T follicular helper cell (primary cell): ENCODE measurements at places on chromosomes 2 and 18.

DNA sequence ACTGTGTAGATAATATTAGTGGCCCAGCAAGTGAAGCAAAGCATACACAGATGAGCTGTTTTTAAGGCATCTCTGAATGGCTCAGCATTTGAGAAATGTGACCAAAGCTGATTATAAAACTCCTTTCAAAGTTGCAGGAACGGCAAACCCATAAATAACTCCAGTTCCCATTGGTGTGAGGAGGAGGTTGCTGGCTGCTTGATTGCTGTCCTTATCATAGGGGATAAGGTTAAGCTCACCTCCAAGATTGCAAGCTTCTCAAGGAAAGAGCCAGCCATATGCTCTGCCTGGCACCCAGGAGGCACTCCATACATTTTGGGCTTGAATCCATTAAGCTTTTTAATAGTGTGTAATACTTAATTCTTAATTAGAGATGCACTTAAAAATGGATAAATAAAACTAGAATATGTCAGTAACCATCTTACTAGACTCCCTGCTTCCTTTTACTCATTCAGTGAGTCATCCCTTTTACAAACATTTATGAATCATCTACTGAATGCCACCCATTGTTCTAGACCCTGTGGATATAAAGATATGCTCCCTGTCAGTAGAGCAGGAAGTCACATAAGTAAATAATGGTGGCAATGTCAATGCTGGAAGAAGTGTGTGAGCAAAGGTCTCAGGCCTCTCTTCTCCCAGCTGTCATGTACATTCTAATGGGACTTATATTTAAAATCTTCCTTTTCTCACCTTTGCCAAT lies 99.3 kb downstream of the SPATS2L start:
- DNase-seq: no peak

DNA sequence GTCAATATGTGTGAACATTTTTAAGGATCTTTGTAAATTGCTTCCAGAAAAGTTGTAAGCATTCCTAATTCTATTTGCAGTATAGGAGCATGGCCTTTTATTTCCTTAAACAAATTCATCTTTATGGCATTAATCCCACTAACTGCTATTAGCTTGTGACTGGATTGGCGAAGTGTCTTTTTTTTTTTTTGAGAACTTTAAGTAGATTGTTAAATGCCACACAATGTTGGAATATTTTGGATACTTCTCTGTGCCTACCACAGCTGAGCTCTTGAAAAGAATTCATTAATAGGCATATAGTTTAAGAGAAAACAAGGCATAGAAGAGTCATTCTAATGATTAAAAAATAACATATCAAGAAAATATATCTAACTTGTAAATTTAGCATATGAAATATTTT lies 129.7 kb downstream of the LAMA3 start:
- DNase-seq: no peak

GRCh38 chr2:239500574-239501550 lies 100.0 kb upstream of the HDAC4 start:
- no peak for DNase-seq

DNA sequence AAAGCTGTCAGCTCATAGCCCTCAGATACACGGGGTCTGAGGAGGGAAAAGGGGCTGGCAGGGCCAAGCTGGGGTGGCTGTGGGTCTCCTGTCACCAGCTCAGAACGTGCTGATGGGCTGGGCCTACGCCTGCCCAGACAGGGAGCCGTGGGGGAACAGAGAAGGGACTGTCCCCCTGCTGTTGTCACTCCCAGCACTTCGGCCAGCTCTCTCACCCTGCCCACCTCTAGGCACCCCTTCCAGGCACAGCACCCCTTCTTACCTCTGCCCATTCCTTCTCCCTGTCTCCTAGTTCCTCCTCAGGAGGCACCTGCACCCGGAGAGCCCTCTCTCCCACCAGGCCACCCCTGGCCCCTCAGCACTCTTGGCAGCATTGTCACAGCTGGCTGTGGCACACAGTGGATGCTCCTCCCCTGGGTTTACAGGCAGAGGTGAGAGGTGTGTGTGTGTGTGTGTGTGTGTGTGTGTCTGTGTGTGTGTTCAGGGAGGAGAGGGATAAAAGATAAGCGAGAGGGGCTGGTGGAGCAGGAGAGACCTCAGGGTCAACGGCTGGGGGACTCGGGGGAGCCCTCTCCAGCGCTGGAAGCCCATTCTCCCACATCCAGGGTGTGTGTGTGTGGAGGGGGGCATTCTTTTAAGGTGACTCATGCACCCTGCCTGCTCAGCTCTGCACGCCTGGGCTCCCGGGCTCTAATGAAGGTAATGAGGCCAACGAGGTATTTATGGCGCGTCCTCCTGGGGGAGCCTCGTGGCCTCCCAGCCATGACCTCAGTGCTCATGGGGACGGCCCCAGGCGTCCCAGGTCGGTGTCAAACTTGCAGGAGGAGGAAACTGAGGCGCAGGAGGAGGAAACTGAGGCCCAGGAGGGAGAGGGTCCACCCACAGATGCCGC lies 66.1 kb upstream of the SMAD7 start:
- no peak for DNase-seq

- no peak for DNase-seq
Observed at GRCh38 chr18:36297417-36298125, at the start of gene FHOD3. FHOD3 (plus strand) TSS chr18:36297713; CDS start chr18:36297836, 123 bp downstream.

DNA sequence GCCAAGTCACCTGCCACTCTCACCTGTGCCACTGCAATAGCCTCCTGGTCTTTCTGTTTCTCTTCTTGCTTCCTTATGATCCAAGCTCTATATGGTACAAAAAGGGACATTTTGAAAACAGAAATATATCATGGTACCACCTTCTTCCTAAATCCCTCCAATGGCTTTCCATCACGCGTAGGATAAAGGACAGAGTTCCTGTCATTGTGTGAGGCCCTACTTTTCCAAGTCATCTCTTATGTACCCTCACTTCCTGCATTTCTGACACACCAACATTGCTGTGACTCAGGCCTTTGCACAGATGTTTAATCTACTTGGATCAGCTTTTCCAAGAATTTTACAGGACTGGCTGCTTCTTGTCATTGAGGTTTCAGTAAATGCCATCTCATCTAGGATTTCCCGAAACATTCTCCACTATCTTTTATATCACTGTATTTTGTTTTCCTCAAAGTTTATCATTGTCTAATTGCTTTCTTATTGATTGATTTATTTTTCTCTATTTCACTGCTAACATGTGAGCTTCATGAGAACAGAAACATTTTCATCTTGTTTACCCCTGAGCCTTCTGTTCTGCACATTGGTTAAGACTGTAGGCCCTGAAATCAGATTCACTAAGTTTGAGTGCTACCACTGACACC lies 426.1 kb upstream of the FANCL start:
- no peak for DNase-seq

DNA sequence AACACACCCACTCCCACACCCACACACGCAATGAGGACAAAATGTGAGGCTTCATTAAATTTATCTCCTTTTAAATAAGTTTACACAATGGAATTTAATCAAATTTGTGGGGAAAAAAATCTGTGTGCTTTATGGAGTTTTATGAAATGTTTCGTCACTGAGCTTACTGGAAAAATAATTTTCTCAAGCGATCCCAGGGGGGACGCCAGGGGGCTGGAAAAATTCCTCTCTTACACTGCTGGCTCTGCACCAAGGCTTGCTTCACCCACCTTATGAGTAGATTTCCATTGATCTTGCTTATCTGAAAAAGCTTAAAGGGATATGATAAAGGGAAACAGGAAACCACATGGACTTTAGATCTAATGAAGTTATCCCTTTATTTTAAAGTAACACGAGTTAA lies 95.5 kb downstream of the CABYR start:
- DNase-seq: no peak

- no peak for DNase-seq
Observed at GRCh38 chr2:179528576-179529069, 264.0 kb upstream of the SESTD1 start.

GRCh38 chr2:7061921-7062320 lies 144.7 kb downstream of the RNF144A start:
- DNase-seq: no peak

- no peak for DNase-seq
Observed at GRCh38 chr2:23803965-23804542, 122.9 kb downstream of the ATAD2B start.

DNA sequence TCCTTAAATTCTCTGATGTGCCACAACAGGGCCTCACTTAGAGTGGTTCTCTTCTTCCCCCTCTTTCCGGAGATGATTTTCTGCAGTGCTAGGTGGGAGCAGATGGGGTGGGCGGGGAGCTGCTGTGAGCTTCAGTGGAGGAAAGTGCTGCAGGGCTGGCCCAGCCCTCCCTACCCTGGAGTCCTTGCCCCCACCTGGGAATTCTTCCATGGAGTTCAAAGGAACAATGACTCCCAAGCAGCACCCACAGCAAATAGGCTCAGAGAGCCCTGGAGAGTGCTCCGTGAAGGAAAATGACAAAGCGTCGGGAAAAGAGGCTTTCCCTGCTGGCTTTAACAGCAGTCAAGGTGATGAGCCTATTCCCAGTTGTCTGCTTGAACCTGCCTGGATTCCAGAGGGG lies 28.8 kb downstream of the LOXHD1 start:
- DNase-seq: no peak

GRCh38 chr2:161576421-161576820 lies 47.8 kb upstream of the SLC4A10 start:
- no peak for DNase-seq

DNA sequence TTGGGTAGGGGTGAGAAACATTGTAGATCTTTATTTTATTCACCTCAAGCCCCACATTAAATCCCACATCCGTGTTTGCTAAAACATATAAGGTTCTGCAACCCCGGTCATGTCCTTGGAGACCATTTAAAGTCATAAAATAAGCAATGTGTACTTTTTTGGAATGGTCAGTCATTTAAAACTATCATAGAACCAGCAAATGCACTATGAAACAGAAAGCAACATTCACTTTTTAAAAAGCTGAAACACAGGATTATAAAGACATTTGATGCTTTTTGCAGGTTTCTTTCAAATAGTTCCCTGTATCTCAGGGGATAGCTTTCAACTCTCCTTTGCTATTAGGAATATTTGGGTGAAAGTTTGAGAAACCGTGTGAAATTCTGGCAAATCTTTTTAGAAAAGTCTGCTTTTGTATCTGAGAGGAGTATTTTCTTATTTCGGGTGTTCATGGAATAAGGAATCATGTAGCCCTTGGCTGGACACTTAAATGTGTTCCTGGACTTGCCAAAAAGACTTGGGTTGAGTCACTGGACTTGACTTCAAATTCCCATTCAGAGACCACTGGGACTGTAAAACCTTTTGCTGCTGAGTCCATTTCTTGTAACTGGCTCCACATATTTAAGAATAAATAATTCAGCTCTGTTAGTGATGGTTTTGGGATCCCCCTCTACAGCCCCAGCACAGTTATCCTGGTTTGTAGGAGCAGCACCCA lies 5.9 kb upstream of the CETN1 start:
- no peak for DNase-seq

GRCh38 chr18:31487246-31488015 lies 10.5 kb upstream of the DSG2 start:
- DNase-seq: no peak

DNA sequence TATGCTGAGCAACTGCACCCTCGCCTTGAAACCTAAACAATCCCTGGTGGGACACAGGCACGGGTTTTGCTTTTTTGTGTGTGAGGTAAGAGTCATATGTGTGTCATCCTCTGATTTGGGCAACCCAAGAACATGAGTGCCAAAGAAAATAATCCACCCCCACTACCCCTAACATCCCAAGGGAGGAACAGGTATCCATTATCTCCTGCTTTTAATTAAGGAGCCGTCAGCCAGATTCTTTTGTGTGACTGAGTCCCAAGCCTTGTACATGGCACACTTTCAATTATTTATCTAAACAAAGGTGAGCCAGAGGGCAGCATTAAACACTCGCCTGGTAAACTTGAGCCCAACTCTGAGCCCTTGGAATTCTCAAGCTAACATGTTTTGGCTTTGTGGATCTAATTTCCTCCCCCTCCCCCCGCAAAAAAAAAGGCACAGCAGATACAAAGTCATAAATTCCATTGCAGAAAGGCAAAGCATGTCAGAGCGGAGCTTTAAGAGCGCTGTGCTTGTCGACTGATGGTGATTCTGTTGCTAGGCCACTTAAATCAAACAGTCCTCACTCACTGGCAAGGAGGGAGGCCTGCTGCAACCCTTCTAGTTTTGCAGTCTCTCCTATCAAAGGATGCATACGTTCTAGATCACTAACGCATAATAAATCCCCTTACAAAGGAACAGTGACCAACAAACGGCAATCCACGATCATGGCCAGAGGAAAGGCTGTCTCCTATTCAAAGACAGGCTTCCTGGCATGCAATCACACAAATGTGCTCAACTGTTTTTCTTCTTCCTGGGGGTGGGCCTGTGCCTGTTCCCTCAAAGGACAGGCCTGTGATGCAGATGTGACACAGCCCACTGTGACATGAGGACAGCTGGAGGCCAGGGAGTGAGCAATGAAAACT lies 143.5 kb upstream of the LMAN1 start:
- DNase-seq: no peak

DNA sequence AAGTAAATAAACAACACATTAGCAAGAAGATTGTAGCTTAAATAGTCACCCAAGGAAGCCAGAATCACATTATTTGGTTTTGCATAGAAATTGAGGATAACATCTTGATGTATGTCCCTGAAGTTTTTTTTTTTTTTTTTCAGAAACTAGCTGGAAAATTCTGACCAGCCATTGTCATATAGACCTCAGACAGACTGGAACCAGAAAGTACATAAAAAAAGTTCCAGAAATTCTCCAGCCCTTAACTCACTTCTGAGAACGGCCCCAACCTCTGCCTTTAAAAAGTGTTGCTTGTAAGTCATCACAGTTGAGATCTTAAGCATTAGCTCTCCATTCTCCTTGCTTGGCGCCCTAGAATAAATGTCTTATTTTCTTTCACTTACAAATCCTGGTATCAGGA lies 350.5 kb downstream of the CCDC85A start:
- no peak for DNase-seq

- DNase-seq: no peak
Observed at GRCh38 chr2:54709336-54709809, 14.1 kb upstream of the EML6 start.

DNA sequence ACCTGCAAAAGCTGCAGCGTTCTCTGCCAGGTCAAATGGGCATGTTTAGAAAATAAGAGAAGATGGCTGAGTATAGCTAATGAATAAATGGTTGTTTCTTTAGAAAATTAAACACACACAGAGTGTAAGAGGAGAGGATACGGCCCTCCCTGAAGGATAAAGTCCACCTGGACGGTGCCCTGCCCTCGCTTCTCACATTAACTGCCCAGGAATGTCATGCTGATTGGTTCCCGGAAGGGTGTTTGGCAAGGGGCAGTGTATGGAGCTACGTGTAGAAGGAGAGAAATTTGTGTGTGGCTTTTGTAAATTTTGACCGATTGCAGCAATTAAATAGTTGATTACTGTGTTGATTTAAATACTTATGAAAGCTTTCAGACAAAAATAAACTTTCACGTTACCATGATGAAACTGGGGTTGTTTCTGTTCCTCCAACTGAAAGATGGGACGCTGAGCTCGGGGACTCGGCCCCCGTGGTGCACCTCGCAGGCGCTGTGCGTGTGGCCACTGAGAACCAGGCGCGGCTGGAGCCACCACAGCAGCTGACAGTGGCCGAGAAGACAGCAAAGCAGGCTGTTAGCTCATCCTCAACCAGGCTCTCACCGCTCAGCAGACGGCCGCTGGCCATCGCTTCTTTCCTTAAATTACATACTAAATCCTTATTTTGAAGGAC lies 22.7 kb downstream of the MPPE1 start:
- no peak for DNase-seq

GRCh38 chr2:46161315-46161714 lies 135.9 kb upstream of the EPAS1 start:
- DNase-seq: no peak

GRCh38 chr18:59132810-59133465 lies 6.7 kb upstream of the SEC11C start:
- no peak for DNase-seq

GRCh38 chr2:217827430-217828201 lies 175.2 kb downstream of the TNS1 start:
- DNase-seq: no peak
